ENCODE measurements at places on chromosomes 3 and 15.

GRCh38 chr3:62876064-62876463, 848 bp upstream of the CADPS start:
- DNase-seq: no peak

- DNase-seq: peak; percentile 95
Observed at GRCh38 chr15:64093627-64094417, at the start of gene CIAO2A. TSS of gene CIAO2A (minus strand) at chr15:64093838. CDS start at chr15:64093768, 70 bp downstream.

- DNase-seq: no peak
Observed at GRCh38 chr3:101836652-101837598, 12.4 kb upstream of the NFKBIZ start.

DNA sequence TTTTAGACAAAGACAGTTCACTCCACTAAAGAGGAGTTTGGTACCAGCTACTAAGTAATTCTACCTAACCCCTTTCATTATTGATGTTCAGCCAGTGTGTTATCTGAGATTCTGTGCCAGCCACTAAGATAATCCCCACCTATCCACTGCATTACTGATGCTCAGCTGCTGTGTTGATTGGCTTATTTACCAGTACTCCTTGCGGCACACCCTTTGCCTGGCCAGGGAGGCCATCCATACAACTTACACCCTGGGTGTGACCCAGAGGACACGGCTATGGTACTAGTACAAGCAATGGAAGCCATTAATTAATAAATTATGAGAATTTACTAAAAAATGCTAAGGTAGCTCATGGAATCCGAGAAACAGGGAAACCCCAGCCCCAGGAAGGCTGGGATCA, 290.7 kb upstream of the CTNNB1 start:
- no peak for DNase-seq
